ENCODE measurements at places on chromosomes 4 and X.

- no peak for DNase-seq
Measured at GRCh38 chr4:47913861-47914219, 543 bp downstream of the NFXL1 start.

DNA sequence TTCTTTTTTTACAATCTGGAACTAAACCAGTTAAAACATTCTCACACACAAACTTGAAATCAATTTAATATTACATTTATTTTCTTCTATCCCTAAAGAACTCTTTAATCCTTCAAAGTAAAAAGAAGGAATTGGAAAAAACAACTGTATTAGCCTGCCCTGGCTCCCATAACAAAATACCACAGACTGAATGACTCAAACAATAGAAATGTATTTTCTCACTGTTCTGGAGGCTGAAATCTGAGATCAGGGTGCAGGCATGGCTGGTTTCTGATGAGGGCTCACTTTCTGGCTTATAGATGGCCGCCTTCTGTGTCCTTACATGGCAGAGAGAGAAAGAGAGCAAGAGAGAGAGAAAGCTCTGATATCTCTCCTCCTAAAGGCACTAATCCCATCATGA lies 149.4 kb downstream of the PDGFRA start:
- no peak for DNase-seq

DNA sequence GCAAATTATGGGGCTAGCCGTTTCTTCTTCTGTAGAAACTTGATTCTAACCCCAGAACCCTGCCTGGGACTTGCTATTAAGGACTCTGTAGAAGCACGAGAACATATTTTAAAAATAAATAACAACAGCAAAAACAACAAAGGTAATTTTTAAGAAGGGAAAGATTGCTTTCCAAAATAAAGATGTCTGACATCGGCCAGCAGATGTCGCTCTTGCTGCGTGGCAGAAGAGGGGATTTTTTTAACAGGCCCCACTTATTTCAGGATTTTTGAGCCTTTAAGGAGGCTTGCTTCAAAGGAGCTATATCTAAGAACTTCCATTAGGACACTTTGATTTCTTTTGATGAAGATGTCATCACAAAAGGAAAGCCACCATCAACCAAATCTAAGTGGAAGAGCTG lies 62.8 kb upstream of the EGFL6 start:
- DNase-seq = peak; percentile 73

- no peak for DNase-seq
Measured at GRCh38 chr4:123776267-123776666, 379.7 kb downstream of the SPRY1 start.

- no peak for DNase-seq
Measured at GRCh38 chr4:128332081-128332480, 44.5 kb upstream of the PGRMC2 start.

- peak; percentile 25 for DNase-seq
Measured at GRCh38 chrX:16711893-16712547, 449 bp downstream of the CTPS2 start.

DNA sequence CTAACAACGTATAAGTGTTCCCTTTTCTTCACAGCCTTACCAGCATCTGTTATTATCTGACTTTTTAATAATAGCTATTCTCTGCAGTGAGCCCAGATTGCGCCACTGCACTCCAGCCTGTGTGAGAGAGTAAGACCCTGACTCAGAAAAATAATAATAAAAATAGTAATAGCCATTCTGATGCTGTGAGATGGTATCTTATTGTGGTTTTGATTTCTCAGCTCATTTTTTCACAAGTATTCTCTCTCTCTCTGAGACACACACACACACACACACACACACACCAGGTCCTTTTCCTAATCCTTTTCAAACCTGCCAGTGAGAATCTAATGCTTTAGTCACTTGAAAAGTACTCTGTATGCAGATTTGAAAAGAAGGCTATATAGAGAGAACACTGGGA lies 89.8 kb downstream of the CHIC2 start:
- no peak for DNase-seq

All from brain (organoid and tissue), 16 donors.